ENCODE measurements at places on chromosomes 3 and 15.
A peak's percentile ranks its signal among the peaks of the same experiment; 100 is the strongest.

- no peaks in the 10 kb centered on the region for H3K27me3 ChIP-seq
- no peak for DNase-seq
- no peak overlapping the region for H3K4me3 ChIP-seq
- H3K27ac ChIP-seq, result no peak overlapping the region
- no peaks in the 10 kb centered on the region for H3K36me3 ChIP-seq
Observed at GRCh38 chr3:128679338-128679737, 28.7 kb upstream of the RPN1 start.

- no peaks in the 10 kb centered on the region for H3K4me1 ChIP-seq
- no peak for DNase-seq
- H3K4me3 ChIP-seq, result no peak overlapping the region
- peaks cover 6% of the 10 kb centered on the region for H3K27me3 ChIP-seq
- H3K36me3 ChIP-seq, result no peaks in the 10 kb centered on the region
Observed at GRCh38 chr3:186166491-186167288, 57.8 kb upstream of the ETV5 start.

GRCh38 chr3:17743658-17743995 is 1.2 kb upstream of the TBC1D5 start:
- H3K4me3 ChIP-seq, result no peak overlapping the region
- H3K27ac ChIP-seq, result peak overlapping the region; percentile 98
- no peak for DNase-seq
- H3K27me3 ChIP-seq, result no peaks in the 10 kb centered on the region
- H3K36me3 ChIP-seq, result peaks cover 9% of the 10 kb centered on the region

DNA sequence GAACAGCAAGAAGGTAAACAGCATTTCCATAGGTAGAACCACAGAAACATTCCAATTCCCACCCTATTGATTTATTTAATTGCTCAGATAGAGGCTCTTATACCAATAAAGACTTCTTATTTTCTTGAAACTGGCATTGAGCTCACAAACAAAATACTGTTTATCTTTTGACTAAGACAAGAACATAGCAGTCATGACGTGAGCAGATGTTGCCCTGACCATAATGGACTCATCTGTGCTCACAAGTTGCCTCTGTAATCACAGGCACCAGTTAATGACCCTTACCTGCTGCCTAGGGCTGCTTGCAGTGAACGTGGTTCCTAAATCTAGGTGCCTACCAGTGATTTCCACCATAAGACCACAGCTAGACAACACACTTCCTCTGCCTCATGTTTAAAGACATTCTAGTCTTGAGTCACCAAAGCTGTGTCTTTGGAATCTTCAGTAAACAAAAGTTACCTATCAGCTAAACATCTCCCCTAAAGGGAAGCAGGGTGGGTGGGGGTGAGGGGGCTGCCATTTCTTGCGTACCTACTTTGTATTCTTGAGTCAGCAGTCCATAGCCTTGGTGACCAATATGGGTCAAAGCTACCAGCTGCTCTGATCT is 2.1 kb downstream of the FYCO1 start:
- H3K27ac ChIP-seq, result no peak overlapping the region
- peaks cover 8% of the 10 kb centered on the region for H3K4me1 ChIP-seq
- H3K4me3 ChIP-seq, result no peak overlapping the region
- H3K36me3 ChIP-seq, result no peaks in the 10 kb centered on the region
- DNase-seq, result no peak
- H3K27me3 ChIP-seq, result no peaks in the 10 kb centered on the region

- no peak for DNase-seq
- peaks cover 2% of the 10 kb centered on the region for H3K27me3 ChIP-seq
- no peak overlapping the region for H3K27ac ChIP-seq
- H3K4me3 ChIP-seq, result no peak overlapping the region
Observed at GRCh38 chr3:22353126-22353525, 602.1 kb upstream of the ZNF385D start.

- H3K27ac ChIP-seq, result no peak overlapping the region
- no peaks in the 10 kb centered on the region for H3K27me3 ChIP-seq
- no peaks in the 10 kb centered on the region for H3K36me3 ChIP-seq
- H3K4me1 ChIP-seq, result no peaks in the 10 kb centered on the region
Observed at GRCh38 chr3:48125013-48125705, 63.1 kb downstream of the CDC25A start.

- no peak overlapping the region for H3K4me3 ChIP-seq
- no peak overlapping the region for H3K27ac ChIP-seq
- no peaks in the 10 kb centered on the region for H3K4me1 ChIP-seq
- no peak for DNase-seq
- no peaks in the 10 kb centered on the region for H3K27me3 ChIP-seq
- no peaks in the 10 kb centered on the region for H3K36me3 ChIP-seq
Observed at GRCh38 chr3:177881351-177881750, 654.9 kb upstream of the KCNMB2 start.

GRCh38 chr3:184776916-184777315 is 35.0 kb upstream of the VPS8 start:
- no peak overlapping the region for H3K27ac ChIP-seq
- H3K4me1 ChIP-seq, result no peaks in the 10 kb centered on the region
- DNase-seq, result no peak
- no peak overlapping the region for H3K4me3 ChIP-seq

- H3K27me3 ChIP-seq, result no peaks in the 10 kb centered on the region
- no peaks in the 10 kb centered on the region for H3K36me3 ChIP-seq
- H3K4me1 ChIP-seq, result no peaks in the 10 kb centered on the region
Observed at GRCh38 chr3:136239094-136239493, 11.0 kb upstream of the PCCB start.

- H3K27ac ChIP-seq, result no peak overlapping the region
- no peak for DNase-seq
- H3K27me3 ChIP-seq, result no peaks in the 10 kb centered on the region
- H3K36me3 ChIP-seq, result no peaks in the 10 kb centered on the region
- no peaks in the 10 kb centered on the region for H3K4me1 ChIP-seq
Observed at GRCh38 chr3:194346621-194347020, 4.5 kb downstream of the CPN2 start.

DNA sequence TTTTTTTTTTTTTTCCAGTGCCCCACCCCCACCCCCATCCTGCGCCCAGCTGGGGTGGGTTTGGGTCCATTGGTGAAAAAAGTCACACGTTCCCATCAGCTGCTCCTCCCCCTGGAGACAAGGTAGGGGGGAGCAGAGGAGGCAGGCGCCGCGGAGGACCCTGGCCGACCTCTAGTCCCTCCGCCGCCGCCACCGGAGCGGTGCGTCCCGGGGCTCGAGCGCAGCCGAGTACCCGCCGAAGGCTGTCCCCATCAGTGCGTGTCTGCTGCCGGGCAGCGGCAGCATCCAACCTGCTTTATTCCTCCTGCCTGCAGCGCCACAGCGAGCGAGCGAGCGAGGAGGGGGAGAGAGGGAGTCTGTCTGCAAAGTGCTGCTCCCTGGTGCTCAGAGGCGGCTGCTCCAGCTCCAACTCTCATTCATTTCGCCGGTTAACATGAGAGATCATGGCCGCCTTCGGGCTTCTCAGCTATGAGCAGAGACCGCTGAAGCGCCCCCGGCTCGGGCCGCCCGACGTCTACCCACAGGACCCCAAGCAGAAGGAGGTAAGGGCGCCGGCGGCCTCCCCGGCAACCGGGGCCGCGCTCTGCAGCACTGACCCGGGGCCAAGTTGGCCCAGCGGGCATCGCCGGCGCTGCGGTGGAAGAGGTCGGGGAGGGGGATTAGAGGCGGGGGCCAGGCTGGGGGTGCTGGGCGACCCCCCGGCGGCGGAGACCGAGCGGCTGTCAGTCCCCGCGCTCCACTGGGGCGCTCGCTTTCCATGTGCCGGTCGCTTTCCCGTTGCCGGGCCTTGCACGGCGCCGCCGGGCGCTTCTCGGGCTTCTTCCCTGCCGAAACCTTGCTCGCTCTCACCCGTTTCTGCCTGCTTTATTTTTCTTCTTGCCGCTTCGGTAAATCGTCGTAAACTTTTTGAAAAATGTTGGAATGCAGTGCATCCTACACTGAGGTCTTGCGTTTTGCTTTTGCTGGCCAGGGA is 1.3 kb downstream of the MED12L start:
- no peaks in the 10 kb centered on the region for H3K36me3 ChIP-seq
- H3K27me3 ChIP-seq, result peaks cover 7% of the 10 kb centered on the region
- no peaks in the 10 kb centered on the region for H3K4me1 ChIP-seq
- peak overlapping the region; percentile 49 for H3K4me3 ChIP-seq

GRCh38 chr15:46848704-46849103 is 868.6 kb upstream of the SEMA6D start:
- H3K36me3 ChIP-seq, result no peaks in the 10 kb centered on the region
- peaks cover 15% of the 10 kb centered on the region for H3K4me1 ChIP-seq
- no peaks in the 10 kb centered on the region for H3K27me3 ChIP-seq
- H3K27ac ChIP-seq, result no peak overlapping the region

DNA sequence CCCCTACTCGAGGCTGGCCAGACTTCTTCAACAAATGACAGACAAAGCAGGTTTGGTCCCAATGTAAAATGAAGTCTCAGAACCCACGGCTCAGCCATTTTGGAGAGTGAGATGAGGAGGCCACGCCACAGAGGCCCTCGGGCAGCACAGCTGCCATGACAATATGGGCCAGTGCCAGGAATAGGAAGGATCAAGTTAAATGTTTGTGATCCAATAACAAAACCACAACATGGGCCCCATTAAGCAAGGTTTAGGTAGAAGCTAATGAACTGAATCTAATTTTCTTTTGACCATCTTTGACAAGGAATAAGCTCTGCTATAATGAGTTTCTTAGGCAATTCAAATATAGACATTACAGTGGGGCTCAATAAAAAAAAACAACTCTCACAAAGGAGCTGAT is 52.6 kb downstream of the RFTN1 start:
- no peaks in the 10 kb centered on the region for H3K36me3 ChIP-seq
- no peaks in the 10 kb centered on the region for H3K4me1 ChIP-seq
- H3K27ac ChIP-seq, result no peak overlapping the region

DNA sequence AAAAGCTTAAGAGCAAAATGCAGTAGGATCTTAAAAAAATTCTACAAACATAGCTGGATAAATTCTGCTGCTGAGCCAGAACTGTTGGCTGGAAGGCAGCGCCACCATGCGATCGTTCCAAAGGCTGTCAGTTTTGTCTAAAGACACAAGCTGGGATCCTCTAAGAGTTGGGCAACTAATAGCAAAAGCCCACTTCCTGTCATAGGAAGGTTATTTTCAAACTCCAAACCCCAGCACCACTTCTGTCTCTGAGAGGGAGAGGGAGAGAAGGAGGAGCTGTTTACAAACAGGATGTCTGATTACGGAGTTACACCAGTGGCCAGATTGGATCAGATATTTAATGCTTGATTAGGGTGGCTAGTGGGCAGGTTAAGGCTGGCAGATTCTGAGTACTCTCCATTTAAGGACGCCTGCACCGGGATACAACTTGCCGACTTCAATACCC is 44.0 kb downstream of the EIF4E3 start:
- no peak overlapping the region for H3K4me3 ChIP-seq
- peak overlapping the region; percentile 55 for H3K27ac ChIP-seq
- no peaks in the 10 kb centered on the region for H3K27me3 ChIP-seq
- no peak for DNase-seq
- H3K4me1 ChIP-seq, result peaks cover 46% of the 10 kb centered on the region

DNA sequence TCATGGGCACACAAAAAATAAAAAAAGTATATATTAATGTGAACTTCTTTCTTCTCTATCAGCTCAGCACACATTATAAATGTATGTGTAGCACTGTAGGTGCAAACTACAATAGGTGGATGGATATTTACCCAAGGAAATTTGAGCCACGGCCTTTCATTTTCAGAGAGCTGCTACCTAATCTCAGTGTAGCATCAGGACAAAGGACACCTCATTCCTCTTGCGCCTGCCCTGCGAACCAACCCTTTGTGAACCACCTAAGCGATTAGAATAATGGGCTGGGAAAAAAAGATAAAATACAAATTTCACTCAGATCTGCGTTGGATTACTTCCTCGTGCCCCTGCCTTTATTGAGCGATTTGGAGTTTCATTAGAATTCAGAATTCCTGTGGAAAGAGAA is 263.2 kb downstream of the NR2F2 start:
- no peak overlapping the region for H3K27ac ChIP-seq
- no peaks in the 10 kb centered on the region for H3K4me1 ChIP-seq
- no peak for DNase-seq
- no peaks in the 10 kb centered on the region for H3K36me3 ChIP-seq
- H3K27me3 ChIP-seq, result peaks cover 87% of the 10 kb centered on the region
- H3K4me3 ChIP-seq, result no peak overlapping the region

- no peak overlapping the region for H3K4me3 ChIP-seq
- no peak for DNase-seq
- peaks cover 4% of the 10 kb centered on the region for H3K4me1 ChIP-seq
- no peak overlapping the region for H3K27ac ChIP-seq
Observed at GRCh38 chr15:60572541-60573421, 93.8 kb upstream of the ICE2 start.

DNA sequence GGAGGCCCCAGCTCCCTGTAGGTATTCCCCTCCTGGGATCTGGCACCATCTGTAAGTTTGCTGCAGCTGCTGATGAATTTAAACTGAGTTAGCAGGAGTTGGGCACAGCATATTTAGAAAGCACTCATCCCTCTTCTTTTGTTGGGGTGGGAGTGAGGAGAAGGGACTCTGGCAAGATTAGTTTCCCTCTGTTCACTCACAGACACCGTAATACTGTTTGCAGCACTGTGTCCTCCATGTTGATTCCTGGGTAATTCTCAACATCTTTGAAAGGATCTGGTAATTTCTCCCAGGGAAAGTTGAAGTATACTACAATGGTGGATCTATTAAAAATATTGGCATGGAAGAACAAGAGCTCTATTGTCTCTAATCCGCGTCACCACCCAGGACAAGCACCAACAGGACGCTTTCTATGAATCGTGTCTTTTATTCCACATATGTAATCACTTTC is 173.3 kb downstream of the RBMS3 start:
- H3K27ac ChIP-seq, result peak overlapping the region; percentile 49
- H3K27me3 ChIP-seq, result no peaks in the 10 kb centered on the region
- peaks cover 22% of the 10 kb centered on the region for H3K4me1 ChIP-seq
- no peak for DNase-seq
- H3K4me3 ChIP-seq, result no peak overlapping the region

- H3K27me3 ChIP-seq, result no peaks in the 10 kb centered on the region
- DNase-seq, result no peak
- no peaks in the 10 kb centered on the region for H3K36me3 ChIP-seq
- H3K4me3 ChIP-seq, result no peak overlapping the region
- H3K27ac ChIP-seq, result no peak overlapping the region
Observed at GRCh38 chr3:55521738-55522421, 34.8 kb upstream of the WNT5A start.

- H3K4me3 ChIP-seq, result no peak overlapping the region
- H3K4me1 ChIP-seq, result no peaks in the 10 kb centered on the region
- H3K27me3 ChIP-seq, result no peaks in the 10 kb centered on the region
- no peaks in the 10 kb centered on the region for H3K36me3 ChIP-seq
- no peak overlapping the region for H3K27ac ChIP-seq
Observed at GRCh38 chr3:13655061-13655913, 106.4 kb downstream of the FBLN2 start.

GRCh38 chr3:79497447-79498111 is 270.2 kb downstream of the ROBO1 start:
- DNase-seq, result no peak
- H3K4me3 ChIP-seq, result no peak overlapping the region
- no peaks in the 10 kb centered on the region for H3K27me3 ChIP-seq
- H3K36me3 ChIP-seq, result no peaks in the 10 kb centered on the region

Measured in RWPE2 (cell line).